ENCODE measurements at places on chromosomes 6 and 20.

- no peak for DNase-seq
Observed at GRCh38 chr20:13212750-13213149, 8.3 kb upstream of the ISM1 start.

- DNase-seq, result no peak
Observed at GRCh38 chr6:1498491-1499113, 109.2 kb downstream of the FOXF2 start.

GRCh38 chr6:53161481-53162009 is 12.9 kb upstream of the GCM1 start:
- no peak for DNase-seq

DNA sequence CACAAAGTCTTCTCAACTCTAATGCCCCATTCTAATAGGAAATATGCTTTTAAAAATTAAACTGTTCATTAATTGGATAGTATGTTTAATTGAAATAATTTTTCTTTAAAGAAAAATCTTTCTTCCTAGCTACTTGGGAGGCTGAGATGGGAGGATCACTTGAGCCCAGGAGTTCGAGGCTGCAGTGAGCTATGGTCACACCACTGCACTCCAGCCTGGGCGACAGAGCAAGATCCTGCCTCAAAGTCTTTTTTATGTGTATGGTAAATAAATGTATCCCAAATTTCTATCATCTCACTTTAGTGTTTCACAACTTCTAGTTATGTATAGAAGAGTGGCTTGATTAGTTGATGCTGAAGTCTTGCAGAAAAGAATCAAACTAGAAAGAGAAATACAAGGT is 4.5 kb downstream of the DSE start:
- DNase-seq, result no peak

DNA sequence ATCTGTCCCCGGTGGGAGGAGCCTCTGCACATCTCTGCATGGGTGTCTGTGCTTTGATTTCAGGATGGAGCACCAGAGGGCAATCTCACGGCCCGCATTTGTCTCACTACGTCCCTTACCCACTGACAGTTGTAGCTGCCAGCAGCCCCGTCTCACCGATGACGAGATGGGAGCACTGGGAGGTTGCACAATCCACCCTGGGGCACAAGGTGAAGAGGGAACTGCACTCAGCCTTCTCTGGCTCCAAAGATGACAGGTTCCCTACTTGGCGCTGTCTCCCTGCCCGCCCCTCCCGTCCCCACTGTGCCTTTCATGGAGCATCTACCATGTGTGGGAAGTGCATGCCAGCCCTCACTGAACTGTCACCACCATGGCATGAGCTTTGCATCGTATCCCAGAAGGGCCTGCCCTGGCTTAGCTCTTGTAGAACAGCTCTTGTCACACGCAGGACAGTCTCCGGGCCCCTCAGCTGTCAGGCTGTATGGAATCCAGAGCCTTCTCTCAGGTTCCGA is 99.9 kb upstream of the PMEPA1 start:
- DNase-seq, result no peak

GRCh38 chr6:139497345-139497961 is 123.0 kb upstream of the CITED2 start:
- no peak for DNase-seq

GRCh38 chr6:154457046-154457713 is 53.3 kb downstream of the CNKSR3 start:
- no peak for DNase-seq

- no peak for DNase-seq
Observed at GRCh38 chr6:2651961-2652360, 98.8 kb downstream of the MYLK4 start.

DNA sequence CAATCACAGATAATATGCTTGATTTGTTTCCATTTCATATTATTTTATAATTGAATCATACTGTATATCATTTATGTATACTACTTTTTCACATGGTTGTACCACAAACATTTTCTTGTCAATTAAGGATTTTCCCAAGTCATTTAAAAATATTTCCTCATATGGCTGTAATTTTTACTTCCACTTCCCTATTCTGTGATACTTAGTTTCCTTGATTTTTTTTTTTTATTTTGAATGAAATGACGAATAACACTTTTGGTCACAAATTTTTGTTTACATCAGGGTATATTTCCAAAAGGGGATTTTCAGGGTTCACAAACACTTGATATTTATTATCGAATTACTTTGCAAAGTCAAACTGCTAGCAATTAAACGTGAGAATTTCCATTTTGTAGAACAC is 515.6 kb downstream of the KIF16B start:
- DNase-seq, result no peak

GRCh38 chr6:137968901-137969300 is 101.8 kb downstream of the TNFAIP3 start:
- no peak for DNase-seq

DNA sequence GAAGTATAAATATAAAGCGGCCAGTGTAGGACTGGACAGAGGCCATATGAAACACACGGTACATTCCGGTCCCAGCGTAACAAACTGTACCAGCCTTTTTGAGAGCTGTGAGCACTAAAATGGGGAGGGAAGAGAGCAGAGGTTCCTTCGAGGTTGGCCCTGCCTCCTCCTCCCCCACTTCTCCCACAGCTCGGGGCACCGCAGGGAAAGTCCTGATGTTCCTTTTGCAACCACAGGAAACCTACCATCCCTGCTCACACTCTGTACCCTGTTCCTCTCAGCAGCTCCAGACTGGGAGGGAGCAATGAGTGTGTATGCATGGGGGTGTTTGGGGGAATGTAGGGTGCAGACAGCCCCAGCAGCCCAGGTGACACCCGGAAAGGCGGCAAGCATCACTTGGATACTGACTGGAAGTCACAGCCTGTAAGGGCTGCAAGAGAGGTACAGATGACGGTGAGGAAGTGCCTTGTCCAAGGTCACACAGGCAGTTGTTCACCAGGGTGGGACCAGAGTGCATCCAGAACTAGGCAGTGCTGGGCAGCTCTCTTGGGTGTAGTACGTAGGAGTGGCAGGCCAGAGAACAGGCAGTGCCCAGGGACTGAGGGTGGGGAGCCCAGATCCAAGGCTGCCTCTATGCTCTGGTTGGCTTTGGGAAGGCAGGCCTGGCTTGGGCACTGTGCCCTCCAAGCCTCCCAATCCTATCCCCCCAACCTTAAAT is 11.0 kb upstream of the ARMC12 start:
- no peak for DNase-seq

DNA sequence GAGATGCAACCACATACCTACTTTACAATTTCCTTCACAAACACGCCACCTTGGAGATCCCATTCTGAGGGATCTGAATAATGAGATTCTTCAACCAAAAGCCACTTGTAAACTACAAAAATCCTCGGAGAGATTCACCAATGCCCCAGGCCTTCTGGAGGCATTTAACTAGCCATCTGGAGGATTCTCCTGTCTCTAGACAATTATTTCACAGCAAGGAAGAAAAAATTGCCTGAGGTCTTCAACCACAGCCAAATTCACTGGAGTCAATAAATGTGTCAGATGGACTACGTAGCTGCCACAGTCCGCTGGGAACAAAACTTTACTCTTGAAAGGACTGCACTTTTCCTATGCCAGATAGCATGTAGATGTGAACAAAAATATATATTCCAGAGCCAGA is 19.0 kb upstream of the DCDC2 start:
- DNase-seq, result no peak

- no peak for DNase-seq
Observed at GRCh38 chr6:65416621-65417020, 290.4 kb downstream of the EYS start.

DNA sequence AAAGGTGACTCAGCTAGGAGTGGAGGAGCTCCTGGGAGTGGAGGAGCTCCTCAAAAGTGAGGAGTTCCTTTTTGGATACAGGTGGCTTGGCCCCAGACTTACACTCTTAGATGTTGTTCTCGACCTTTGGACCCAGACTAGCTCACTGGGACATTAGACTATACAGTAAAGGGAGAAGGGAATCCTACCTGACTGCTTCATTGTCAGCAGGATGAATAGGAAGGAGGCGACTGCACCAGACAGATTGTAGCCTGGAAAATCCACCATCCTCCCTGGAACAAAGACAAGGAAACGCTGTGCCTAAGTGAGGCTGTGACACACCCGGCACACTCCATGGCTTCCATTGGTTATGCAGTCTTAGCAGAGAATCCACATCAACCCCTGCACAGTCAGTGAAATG is at the start of gene BTNL2:
TSS of gene BTNL2 (minus strand) at position 325 of the 400 bp plus-strand sequence. CDS start at position 267, 58 bp downstream.
- no peak for DNase-seq

DNA sequence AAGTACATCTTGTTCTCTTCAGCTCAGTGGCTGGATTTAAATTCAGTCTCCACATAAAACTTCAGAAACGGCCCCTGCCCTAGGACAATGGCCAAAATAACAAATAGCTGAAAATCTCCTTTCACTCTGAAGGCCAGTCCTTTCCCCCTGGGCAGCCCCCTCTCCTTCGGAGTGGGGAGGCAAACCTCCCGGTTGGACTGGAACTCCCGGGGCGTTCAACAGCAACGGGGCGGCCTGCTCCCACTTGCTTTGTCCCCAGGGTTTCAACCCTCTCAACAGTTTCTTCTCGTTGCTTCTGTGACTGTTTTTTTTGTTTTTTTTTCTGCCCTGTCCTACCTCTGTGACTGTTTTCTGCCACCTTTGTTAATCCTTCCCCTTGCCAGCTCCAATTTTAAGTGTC is 102.6 kb upstream of the DUSP22 start:
- no peak for DNase-seq

DNA sequence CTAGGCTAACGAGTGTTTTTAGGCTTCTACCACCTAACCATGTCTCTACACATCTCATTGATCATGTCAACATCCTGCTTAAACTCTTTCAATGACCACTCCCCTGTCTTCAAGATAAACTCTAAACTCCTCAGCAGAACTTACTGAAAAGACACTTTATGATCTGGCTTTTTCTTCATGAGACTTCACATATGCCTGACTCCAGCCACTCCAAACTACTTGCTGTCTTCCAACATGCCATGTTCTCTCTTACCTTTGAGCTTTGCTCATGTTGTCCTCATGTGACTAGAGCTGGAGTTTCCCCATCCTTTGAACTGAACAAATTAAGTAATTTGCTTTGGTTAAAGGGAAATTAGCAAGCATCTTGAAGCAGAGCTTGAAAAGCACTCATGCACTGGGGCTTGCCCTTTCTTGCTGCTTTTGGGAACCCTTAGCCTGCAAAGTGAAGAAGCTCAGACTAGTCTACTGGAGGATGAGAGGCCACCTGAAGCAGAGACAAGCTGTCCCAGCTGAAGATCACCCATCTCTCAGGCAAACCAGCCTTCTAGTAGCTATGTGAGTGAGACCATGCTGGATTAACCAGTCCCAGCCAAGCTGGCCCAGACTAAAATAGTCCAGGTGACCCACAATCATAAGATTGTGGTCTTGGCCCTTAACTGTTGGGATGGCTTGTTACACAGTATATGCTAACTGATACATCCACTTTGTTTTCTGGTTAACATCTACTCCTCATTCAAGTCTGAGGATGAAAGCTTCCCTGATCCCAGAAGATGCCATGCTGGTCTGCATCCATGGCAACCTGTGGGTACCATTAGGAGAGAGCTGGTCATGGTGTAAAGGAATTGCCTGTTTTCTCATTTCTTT is 235.8 kb downstream of the GMPR start:
- no peak for DNase-seq

DNA sequence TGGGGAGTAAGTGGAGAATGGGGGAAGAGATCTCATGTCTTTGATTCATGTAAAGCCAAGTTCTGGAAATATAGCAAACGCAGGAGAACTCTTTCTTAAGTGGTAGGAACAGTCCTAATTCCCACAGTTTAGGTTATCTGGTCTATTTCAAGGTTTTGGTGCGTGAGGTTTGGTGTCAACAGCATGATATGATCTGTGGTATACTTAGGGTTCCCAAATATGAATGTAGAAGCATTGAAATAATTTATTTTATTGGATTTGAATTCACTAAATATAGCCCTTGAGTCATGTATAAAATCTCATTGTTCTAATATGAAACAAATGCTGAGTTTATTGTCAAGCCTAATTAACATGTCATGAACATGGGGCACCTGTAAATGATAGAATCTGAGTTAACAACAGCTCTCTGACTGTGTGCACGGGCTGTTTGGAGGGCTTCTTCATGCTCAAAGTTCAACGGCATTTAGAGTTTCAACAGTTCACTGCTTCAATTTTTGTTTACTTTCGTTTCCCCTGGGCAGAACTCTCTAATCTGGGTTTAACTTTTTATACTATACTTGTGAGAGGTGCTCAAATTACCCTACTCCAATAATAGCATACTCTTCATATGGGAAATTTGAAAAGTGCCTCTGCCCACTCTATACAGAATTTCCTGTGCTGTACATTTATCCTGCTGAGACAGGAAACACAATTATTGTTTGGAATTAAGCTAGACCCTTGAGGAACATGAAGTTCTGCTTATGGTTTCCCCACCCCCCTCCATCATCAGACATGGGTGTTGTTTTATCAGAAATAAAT is 236.3 kb upstream of the ZNF217 start:
- DNase-seq, result no peak

GRCh38 chr6:163998496-163998895 is 584.0 kb downstream of the QKI start:
- DNase-seq, result no peak

GRCh38 chr6:119076576-119077390 is 1.7 kb downstream of the FAM184A start:
- DNase-seq, result no peak

DNA sequence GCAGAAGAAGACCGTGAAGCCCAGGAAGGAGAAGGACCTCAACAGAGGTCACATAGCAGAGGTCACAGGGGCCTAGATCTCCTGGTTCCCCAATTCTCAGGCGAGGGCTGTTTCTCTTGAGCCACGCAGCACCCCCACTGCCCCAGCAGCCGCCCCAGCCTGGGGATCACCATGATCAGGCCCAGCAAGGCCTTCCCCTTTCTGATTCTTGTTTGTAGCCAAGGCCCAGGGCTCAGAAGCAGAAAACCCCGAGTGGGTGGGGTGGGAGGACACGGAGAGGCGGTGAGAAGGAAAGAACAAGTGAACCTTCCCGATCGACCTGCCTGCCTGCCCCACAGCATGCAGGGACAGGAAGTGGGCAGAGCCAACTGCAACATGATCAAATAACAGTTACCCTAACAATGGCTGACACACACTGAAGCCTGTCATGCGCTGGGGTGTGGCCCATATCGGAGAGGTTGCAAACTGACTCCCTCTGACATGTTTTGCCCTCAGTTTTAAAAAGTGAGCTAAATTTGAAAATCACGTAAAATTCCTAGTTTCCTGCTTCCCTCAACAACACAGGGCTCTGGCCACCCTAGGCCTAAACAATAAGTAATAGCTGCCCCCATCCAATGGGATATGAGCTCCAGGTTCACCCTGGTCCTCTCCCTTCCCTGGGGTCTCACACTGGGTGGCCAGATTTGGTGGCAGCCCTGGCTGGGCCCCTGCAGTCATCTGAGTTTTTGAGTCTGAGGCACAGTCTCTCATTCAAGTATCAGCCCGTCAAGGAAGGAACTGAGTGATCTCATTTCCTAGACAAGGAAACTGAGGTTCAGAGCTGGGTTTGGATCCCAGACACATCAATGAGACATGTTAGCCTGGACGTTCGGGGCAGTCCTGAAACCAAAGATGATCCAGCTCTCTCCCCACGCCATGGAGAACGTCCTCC is 6.5 kb downstream of the PEDS1 start:
- DNase-seq, result peak; percentile 48
